Posterior vena cava (tissue), 2 donors: ENCODE measurements at places on chromosomes 12 and 14. TPM values are rescaled to one million over a fixed set of nuclear protein-coding genes. Genes with fewer than 3 reads are reported as not detected.

DNA sequence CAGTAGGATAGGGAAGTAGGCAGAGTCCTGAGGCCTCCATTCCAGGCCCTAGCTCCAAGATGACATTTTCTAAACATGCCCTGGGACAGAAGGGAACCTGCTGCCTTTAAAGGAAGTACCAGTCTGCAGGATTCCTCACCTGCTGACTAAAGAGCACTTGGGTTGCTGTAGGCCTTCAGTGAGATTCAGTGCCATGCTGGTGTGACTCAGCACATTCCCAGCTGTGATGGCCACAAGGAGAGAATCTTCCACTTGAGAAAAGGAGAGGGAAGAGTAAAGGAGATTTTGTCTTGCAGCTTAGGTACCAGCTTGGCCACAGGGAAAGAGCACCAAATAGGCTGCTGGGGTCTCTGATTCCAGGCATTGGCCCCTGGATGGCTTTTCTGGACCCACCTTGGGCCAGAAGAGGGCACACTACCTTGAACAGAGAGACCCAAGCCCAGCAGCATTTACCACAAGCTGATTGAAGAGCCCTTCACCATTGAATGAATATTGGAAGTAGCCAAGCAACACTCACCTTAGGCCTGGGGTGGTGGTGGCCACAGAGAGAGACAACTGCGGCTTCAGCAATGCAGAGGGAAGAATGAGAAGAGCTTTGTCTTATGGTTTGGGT lies 498.3 kb downstream of the KCNH5 start:
- DNase-seq = no peak

- DNase-seq = no peak
Observed at GRCh38 chr14:33908540-33909223, 42.2 kb downstream of the EGLN3 start.

ASIC1 gene
- 4.2 TPM for total RNA-seq

DNA sequence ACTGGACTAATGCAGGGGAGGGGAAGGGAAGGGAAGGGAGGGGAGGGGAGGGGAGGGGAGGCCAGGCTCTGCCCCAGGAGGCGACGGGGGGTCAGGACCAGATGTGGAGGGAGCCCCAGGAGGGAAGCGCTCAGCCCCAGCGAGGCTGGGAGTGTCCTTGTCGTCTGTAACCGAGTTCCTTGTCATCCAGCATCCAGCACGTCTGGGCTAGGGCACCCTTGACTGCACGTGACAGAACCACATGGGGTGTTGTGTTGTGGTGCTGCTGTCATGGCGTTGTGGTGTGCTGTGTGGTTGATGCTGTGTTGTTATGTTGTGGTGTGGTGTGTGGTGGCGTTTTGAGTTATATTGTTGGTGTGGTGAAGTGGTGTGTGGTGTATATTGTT lies 28.4 kb upstream of the SFSWAP start:
- DNase-seq = no peak

SMIM41 gene
- not detected for total RNA-seq
